Pulmonary artery endothelial cell (primary cell): ENCODE measurements at places on chromosomes 6 and 20. TPM values are rescaled to one million over a fixed set of nuclear protein-coding genes. Genes with fewer than 3 reads are reported as not detected.

Gene ZSWIM3
- total RNA-seq = 5.4 and 8.2 TPM in 2 replicates

Gene METTL24
- not detected in 2 replicates for total RNA-seq

Gene EYA2
- total RNA-seq = not detected in 2 replicates

Gene NKAIN2
- total RNA-seq = not detected in 2 replicates

Gene TNF
- not detected in 2 replicates for total RNA-seq

Gene LY6G6C
- total RNA-seq = not detected in 2 replicates

Gene OR2H1
- total RNA-seq = not detected in 2 replicates

Gene ENPP3
- under 0.01 and 0.04 TPM in 2 replicates for total RNA-seq

Gene PTK6
- total RNA-seq = 0.07 and 0.13 TPM in 2 replicates

Gene CDH26
- 0.07 and 0.14 TPM in 2 replicates for total RNA-seq

Gene HSPA1A
- total RNA-seq = 33.6 and 431 TPM in 2 replicates

Gene TPX2
- total RNA-seq = 39.3 and 82.0 TPM in 2 replicates

Gene MYH7B
- total RNA-seq = under 0.01 and 0.13 TPM in 2 replicates

Gene GPX5
- not detected in 2 replicates for total RNA-seq

Gene ARFGAP1
- total RNA-seq = 52.6 and 54.5 TPM in 2 replicates

Gene RBPJL
- not detected in 2 replicates for total RNA-seq

Gene NNAT
- not detected in 2 replicates for total RNA-seq

Gene CTCFL
- total RNA-seq = not detected in 2 replicates

Gene BNIP5
- not detected in 2 replicates for total RNA-seq

Gene AVP
- not detected in 2 replicates for total RNA-seq

Gene KCNK15
- total RNA-seq = not detected in 2 replicates

Gene GFRA4
- not detected in 2 replicates for total RNA-seq

Gene ZC2HC1B
- total RNA-seq = not detected in 2 replicates

Gene VEGFA
- 15.5 and 19.8 TPM in 2 replicates for total RNA-seq

Gene ARMH2
- not detected in 2 replicates for total RNA-seq

Gene LY6G6F
- total RNA-seq = not detected in 2 replicates

Gene CYP21A2
- total RNA-seq = not detected in 2 replicates

Gene CRISP3
- total RNA-seq = not detected in 2 replicates

Gene TGM3
- total RNA-seq = not detected in 2 replicates

Gene ADGRB3
- not detected in 2 replicates for total RNA-seq

Gene OSTM1
- 18.4 and 41.6 TPM in 2 replicates for total RNA-seq

Gene LCA5
- 4.3 and 6.1 TPM in 2 replicates for total RNA-seq

Gene PTCHD4
- 3.2 and 3.3 TPM in 2 replicates for total RNA-seq

Gene PRPF6
- 71.7 and 83.0 TPM in 2 replicates for total RNA-seq

Gene ASCC3
- 74.1 and 100 TPM in 2 replicates for total RNA-seq

Gene NT5E
- total RNA-seq = 187 and 223 TPM in 2 replicates

Gene TGIF2
- total RNA-seq = 17.4 and 20.9 TPM in 2 replicates

Gene LTB
- 1.6 and 2.2 TPM in 2 replicates for total RNA-seq

Gene KHDC1
- 0.59 and 0.81 TPM in 2 replicates for total RNA-seq

Gene CLPSL1
- not detected in 2 replicates for total RNA-seq

Gene HLA-DMB
- total RNA-seq = 0.07 TPM in 1 of 2 replicates, not detected in the other

Gene SFTA2
- not detected in 2 replicates for total RNA-seq

Gene CST1
- 0.26 TPM in 1 of 2 replicates, not detected in the other for total RNA-seq

Gene MRS2
- 14.4 and 15.4 TPM in 2 replicates for total RNA-seq

Gene PTK7
- total RNA-seq = 2.6 and 5.8 TPM in 2 replicates

Gene SASH1
- 89.6 and 102 TPM in 2 replicates for total RNA-seq

Gene LHFPL5
- total RNA-seq = not detected in 2 replicates

Gene SCGN
- total RNA-seq = not detected in 2 replicates

Gene DSE
- total RNA-seq = 64.2 and 66.1 TPM in 2 replicates

Gene CLPSL2
- total RNA-seq = not detected in 2 replicates

Gene SYNDIG1
- total RNA-seq = not detected in 2 replicates

Gene ESF1
- total RNA-seq = 13.9 and 20.4 TPM in 2 replicates

Gene SIRPD
- total RNA-seq = not detected in 2 replicates

Gene KCNQ5
- total RNA-seq = 0.21 TPM in 1 of 2 replicates, not detected in the other
